ENCODE measurements at places on chromosomes 13 and 19.

DNA sequence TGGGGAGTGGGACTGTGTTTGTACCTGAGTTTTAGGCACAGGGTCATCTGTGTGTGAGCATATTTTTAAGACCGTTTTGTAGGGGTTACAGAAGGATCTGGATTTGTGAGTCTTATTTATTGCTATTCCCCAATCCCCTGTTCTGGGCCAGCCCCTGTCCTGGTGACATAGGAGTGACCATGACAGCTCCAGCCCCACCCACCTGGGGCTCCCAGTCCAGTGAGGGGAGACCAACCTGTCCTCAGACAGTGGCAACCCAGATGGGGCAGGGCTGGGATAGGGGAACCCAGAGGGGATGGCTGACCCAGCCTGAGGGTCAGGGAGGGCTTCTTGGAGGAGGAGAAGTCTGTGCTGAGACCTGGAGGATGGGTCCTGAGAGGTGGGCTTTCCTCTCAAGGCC lies 10.7 kb downstream of the TMEM160 start:
- DNase-seq: no peak

- no peak for DNase-seq
These were observed 1.6 kb upstream of the MRI1 start for GRCh38 chr19:13762635-13763235.

DNA sequence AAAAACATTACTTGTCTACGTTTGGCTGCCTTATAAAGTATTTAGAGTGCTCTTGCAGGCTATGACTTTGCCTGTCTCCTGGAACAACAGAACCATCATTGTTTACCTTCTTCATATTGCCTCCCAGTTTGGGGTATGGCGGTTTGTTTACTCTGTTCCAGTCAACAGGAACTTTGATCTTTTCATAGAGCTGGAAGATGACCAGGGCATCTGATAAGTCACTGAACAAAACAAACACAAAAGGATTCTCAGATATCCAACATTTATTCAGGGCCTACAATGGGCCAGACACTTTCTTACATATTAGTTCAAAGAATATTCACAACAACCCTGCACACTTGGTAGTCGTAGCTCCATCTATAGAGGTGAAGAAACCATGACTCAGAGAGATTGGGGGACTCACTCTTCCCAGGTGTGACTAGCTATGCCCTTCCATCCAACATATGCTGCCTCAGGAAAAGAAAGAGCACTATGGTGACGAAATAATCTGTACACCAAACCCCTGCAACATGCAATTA lies 38.4 kb upstream of the CPB2 start:
- DNase-seq: no peak

- no peak for DNase-seq
These were observed 6.8 kb downstream of the SLC8A2 start for GRCh38 chr19:47464675-47465419.

- no peak for DNase-seq
These were observed 2.1 kb upstream of the ANGPTL8 start for GRCh38 chr19:11237321-11237720.

DNA sequence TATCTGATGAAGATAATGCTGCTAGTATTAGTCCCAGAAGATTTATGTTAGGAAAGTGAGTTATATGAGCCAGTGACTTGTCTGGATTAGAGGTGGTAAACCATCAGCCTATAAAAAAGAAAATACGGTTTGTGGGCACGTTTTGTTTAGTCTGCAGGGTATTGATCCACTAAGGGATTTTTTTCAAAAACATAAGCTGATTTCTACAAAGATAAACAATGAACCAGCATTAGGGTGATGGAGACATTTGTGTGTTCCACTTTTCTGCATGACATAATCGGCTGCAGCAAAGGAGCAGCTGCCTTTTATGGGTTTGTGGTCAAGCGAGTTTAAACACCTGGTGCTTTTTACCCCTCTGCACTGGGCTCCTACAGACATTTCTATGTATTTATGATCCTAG lies 836.4 kb upstream of the GPC6 start:
- no peak for DNase-seq

DNA sequence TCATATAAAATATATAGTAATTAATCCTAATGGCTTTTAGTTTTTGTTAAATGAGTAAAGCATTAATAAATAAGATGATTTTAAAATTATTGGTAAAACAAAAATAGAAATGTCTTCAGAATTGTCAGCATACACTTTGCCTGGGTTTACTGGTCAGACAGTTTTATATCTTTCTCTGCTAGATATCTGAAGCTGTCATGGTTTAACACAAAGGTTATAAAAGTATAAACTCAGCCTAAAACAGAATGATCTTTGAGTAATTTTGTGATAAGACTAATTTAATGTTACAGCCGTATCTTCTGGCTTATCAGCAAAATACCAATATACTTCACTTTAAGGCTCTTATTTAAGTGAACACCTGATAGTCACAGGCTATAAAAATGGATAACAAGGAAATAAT lies 17.8 kb upstream of the NAA16 start:
- DNase-seq: no peak

DNA sequence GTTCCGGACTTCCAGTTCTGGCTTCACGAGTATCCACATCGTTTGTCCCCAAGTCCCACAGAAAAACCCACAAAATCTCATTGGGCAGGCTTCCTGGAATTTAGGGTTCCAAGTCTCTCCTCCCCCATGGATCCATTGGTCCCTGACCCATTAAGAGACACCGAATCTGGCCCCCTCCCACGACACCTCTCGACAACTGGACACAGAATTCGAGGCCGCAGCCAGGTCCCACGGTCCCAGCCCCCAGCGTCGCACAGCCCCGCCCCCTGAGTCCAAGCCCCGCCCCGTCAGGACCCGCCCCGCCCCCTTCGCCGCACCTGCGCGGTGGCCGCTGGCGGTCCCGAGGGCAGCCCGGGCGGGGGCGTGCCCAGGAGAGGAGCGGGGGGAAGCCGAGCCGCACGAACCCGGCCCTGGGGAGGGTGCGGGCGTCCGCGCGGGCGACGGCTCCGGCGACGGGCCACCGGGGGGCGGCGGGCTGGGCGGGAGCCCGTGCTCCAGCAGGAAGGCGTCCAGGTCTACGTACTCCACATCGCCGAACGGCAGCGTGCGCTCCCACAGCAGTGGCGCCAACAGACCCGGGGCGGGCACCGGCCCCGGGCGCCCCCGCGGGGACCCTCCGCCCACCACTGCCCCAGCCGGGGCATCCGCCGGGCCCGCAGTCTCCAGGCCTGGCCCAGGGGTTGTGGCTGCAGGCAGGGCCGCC lies 1.8 kb downstream of the DBP start:
- peak; percentile 61 for DNase-seq

DNA sequence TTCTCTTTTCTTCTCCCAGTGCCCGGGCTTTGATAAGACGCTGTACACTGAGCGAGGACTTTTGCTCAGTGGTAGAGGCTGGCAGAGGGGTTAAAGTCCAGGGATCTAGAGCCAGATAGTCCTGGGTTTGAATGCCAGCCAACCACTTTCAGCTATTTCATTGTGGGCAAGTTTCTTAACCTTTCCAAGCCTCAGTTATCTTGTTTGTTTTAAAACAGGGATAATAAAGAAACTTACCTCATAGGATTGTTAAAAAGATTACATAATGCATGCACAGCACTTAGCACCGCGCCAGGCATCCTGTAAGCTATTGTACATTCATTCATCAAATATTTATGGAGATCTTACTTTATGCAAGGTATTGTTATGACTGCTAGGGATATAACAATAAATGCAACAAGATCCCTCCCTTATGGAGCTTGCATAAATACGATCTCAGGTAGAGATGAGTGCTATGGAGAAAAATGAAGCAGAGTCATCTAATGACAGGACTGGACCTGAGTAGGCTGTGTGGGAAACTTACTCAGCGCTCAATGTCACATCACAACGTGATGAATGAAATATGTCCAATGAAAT lies 70.8 kb downstream of the LNX2 start:
- peak; percentile 73 for DNase-seq

- DNase-seq: no peak
These were observed 42.4 kb upstream of the RANBP3 start for GRCh38 chr19:6020166-6020882.

DNA sequence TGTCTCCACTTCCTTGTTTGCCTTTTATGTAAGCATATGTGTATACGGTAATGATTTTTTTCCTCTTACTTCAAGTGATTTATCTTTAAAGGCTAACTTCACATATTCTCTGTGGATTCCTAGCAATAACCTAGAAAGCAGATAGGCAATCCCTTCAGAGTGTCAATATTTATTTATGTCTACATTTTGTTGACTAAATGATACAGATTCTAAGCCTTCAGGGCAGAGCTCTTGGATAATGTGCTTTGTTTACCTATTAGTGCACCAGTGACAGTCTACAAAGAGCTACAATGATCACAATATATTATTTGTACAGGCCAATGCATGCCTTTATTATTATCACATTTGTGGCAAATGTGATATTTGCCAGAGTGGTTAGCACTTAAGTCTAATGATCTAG lies 406.2 kb downstream of the EFNB2 start:
- no peak for DNase-seq

DNA sequence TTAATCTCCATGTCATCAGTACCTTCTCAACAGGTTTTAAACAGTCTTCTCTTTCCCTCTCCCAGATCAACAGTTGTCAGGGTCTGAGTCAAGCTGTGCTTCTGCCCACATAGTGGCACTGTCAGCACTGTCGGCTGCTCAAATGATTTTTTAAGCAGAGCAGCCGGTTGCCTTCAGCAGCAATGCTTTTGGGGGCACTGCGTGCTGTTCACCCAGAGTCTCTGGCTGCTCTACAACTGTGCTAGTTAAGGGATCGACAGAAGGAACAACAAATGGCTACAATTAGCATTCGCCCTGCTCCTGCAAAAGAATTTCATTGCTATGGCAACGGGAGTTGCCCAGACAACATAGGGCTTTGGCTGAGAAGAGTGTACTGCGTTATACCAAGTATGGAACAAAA lies 412.9 kb downstream of the DIAPH3 start:
- DNase-seq: no peak

- DNase-seq: peak; percentile 35
These were observed 132.0 kb downstream of the FOXO1 start for GRCh38 chr13:40534456-40534855.

DNA sequence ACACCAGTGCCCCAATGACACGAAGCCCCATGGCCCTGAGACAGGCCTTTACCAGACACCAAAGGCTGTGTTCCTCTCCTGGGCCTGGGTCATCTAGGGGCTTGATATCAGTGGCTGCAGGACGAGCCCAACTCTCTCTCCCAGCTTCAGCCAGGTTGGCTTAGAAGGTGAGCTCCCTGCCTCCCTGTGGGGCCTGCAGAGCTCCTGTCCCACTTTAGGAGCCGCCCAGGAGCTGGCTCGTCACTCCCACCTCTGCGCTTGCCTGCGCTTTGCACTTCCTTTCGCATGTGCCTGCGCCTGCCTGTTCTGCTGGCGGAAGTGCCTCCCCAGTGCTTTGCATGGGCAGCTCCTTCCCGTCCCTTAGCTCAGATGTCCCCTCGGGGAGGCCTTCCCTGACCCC lies 4.9 kb downstream of the CALM3 start:
- DNase-seq: no peak

- DNase-seq: no peak
These were observed 68.4 kb downstream of the ALOX5AP start for GRCh38 chr13:30803749-30804148.

GRCh38 chr19:41384351-41384750 lies 8.0 kb downstream of the TMEM91 start:
- no peak for DNase-seq

- DNase-seq: no peak
These were observed 53.6 kb downstream of the GATAD2A start for GRCh38 chr19:19459073-19459472.

DNA sequence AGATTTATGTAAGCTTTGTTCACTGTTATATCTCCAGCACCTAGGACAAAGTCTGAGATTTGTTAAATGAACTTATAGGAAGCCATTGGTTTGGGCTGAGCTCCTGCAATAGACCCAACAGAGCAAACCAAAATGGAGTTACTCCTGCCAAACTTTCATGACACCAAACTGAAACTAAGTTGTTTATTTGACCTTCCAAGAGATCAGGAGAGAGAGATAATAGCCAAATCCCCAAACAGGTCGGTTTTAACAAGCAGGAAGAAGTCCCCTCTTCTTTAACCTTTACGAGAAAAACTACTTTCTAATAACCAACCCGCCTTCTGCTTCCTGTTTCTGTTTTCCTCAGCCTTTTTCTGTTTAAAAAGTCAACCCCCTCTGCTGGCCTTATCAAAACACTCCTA lies 54.9 kb upstream of the ATP12A start:
- no peak for DNase-seq

GRCh38 chr19:43555185-43555770 lies 20.0 kb downstream of the XRCC1 start:
- peak; percentile 81 for DNase-seq

DNA sequence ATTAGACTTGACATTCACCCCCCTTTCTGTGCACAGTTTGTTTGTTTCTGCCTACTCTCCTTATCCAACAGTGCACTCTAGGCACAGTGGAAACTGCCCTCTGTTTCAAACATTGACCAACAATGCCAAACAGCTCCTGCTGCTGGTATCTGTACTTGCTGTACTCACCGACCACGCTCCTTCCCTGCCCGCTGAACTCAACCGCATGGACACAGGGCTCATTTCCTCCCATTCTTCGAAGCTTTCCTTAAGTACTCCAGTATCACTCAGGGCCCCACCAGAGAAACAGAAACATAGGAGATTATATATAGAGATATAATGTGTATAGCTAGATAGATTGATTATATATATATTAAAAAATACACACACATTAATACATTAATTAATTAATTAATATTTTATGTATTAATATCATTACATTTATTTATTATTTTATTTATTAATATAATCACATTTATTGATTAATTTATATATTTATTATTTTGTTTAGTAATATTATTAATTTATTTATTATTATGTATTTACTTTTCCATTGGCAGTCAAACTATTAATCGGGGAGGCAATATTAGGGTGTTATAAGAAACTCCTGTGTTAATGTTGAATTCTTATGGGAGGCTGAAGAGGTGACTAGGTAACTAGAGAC lies 1528.2 kb downstream of the EFNB2 start:
- DNase-seq: no peak

DNA sequence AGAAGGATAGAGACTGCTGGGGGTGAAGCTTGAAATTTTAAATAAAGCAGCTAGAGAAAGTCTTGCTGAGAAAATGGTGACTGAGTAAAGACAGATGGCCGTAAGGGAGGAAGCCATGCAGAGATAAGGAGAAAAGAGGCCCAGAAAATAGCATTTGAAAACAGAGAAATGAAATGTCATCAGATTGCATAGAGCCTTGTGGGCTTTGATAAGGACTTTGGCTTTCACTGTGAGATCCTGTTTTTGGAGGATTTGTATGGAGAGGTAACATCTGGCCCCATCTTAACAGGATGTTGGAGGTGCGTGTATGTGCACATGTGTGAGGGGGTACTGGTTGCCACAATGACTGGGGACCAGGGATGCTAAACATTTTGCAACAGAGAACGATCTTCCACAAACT lies 19.5 kb upstream of the ATP8A2 start:
- DNase-seq: no peak

Measured in MCF 10A (cell line).